A549 treated with Hydrocortisone at 1 μM for 4 hours (cell line): ENCODE measurements at places on chromosomes 5 and 9. TPM values are rescaled to one million over a fixed set of nuclear protein-coding genes. Genes with fewer than 3 reads are reported as not detected.

The STING1 gene
- total RNA-seq = 0.66 to 0.97 TPM (median 0.91 TPM) in 5 replicates

The OR5C1 gene
- total RNA-seq = not detected in 5 replicates

The TMEM232 gene
- total RNA-seq = 0.20 TPM in 2 of 5 replicates, not detected in the others

The ZNG1F gene
- 17.8 to 32.8 TPM (median 28.0 TPM) in 5 replicates for total RNA-seq

The ADGRD2 gene
- not detected in 5 replicates for total RNA-seq

The BNC2 gene
- total RNA-seq = 4.9 to 7.1 TPM (median 5.8 TPM) in 5 replicates

The SPATA6L gene
- total RNA-seq = 1.8 to 3.0 TPM (median 2.5 TPM) in 5 replicates

The ANKRD18A gene
- total RNA-seq = 8.1 to 12.4 TPM (median 9.1 TPM) in 5 replicates
